Transverse colon (tissue), 4 donors: ENCODE measurements at places on chromosomes 7 and 10.

DNA sequence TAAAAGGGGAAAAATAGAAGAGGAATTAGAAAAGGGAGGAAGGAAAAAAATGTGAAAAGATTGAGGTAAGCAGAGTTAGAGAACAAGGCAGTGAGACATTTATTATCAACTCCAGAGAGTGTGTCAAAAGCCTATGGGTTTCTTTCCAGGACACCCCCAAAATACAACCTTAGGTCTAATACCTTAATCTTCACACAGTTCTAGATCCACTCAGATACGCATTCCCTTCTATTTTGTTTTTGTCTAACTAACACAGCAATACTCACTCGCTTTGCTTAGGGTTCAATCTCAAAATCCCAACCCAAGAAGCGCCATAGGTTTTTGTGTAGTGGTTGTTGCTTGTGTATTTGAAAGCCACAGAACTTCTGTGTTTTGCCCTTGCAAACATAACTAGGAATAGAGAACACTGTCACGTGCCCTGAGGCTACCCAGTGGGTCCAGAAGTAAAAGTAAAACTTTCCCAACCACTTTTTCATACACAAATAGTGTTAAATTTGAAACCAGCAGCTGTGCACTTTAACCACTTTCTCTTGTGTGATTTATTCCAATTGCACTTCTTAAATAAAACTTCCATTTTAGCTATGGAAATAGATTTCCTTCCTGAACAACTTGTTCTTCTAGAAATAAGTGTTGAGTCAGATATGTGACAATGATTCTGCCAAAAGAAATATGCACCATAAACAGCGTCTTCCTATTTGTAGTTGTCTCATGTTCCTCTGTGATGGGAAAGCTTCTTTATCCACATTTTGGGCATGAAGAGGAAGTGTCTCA, 414.7 kb upstream of the GHITM start:
- H3K27ac ChIP-seq, result no peak overlapping the region
- no peaks in the 10 kb centered on the region for H3K36me3 ChIP-seq
- H3K4me1 ChIP-seq, result no peaks in the 10 kb centered on the region
- DNase-seq, result no peak

GRCh38 chr7:129456421-129456820, 22.2 kb downstream of the STRIP2 start:
- no peaks in the 10 kb centered on the region for H3K36me3 ChIP-seq
- no peak overlapping the region for H3K4me3 ChIP-seq
- DNase-seq, result no peak
- H3K27me3 ChIP-seq, result no peaks in the 10 kb centered on the region
- H3K4me1 ChIP-seq, result no peaks in the 10 kb centered on the region

DNA sequence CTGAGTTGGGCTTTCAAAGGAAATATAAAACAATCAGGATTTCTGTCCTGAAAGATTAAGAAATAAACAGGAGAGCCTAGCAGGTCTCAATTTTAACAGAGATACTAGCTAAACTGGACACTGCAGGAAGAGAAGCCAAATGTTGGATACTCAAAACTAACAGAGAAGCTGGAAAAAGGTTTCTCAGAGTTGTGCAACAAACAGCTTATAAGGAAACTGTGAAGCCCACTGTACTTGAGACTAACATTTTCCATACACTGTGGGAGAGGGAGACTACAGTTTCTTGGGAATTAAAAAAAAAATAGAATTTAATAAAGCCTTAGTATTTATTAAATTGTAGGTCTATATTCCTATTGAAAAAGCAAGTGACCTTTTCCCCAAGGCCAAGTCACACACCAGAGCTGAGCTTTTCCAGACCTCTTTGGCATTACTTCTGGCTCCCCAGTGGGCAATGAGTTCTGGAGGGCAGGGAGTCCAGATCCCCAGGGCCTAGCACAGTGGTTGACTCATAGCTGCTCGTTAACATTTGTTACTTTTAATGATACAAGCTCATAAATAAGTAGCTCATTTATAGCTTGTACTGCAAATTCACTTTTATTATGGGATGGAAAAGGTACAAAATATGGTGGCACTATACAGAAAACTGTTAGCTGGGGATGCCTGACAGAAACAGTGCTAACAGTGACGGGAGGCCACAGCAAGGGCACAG, 68.3 kb downstream of the MINDY3 start:
- H3K27me3 ChIP-seq, result no peaks in the 10 kb centered on the region
- no peaks in the 10 kb centered on the region for H3K36me3 ChIP-seq
- H3K4me3 ChIP-seq, result no peak overlapping the region
- peaks cover 5% of the 10 kb centered on the region for H3K4me1 ChIP-seq

DNA sequence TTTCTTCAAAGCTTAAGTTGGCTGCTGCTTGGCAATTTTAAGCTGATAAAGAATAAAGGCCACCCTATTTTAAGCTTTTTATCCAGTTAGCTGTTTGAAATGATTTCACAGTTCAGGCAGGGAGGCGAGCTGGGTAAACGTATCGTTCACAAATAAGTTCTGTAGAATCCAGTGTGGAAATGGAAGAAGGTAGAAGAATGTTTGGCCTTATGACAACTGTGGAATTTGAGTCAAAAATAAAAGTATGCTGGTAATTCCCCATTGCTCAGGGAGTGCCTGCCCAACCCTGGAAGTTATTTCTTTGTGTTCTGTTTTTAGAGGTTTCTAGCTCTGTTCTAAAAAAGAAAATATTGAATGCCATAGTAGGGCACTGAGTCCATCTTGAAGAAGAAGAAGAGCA, 113.1 kb downstream of the ARL4A start:
- H3K4me1 ChIP-seq, result peaks cover 27% of the 10 kb centered on the region
- H3K36me3 ChIP-seq, result no peaks in the 10 kb centered on the region
- no peaks in the 10 kb centered on the region for H3K27me3 ChIP-seq
- no peak overlapping the region for H3K4me3 ChIP-seq
- no peak for DNase-seq

- peaks cover 10% of the 10 kb centered on the region for H3K4me1 ChIP-seq
- no peak overlapping the region for H3K27ac ChIP-seq
- no peaks in the 10 kb centered on the region for H3K27me3 ChIP-seq
- peak; percentile 23 for DNase-seq
- H3K36me3 ChIP-seq, result no peaks in the 10 kb centered on the region
These were observed 134.6 kb downstream of the FAM204A start for GRCh38 chr10:118207470-118208007.

DNA sequence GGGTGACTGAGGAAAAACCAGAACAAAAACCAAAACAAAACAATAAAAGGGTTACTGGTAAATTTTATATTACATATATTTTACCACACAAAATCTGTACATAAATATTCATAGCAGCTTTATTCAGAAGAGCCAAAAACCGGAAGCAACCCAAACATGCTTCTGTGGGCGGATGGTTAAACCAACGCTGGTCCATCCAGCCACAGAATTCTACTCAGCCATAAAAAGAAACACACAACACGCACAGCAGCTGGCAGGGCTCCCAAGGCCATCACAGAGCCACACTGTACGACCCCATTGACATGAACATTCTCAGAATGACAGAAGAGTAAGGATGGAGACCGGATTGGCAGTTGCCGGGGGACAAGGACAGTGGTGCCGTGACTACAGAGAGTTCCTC, 83.6 kb downstream of the PROSER2 start:
- no peaks in the 10 kb centered on the region for H3K36me3 ChIP-seq
- H3K27me3 ChIP-seq, result no peaks in the 10 kb centered on the region
- DNase-seq, result no peak
- H3K27ac ChIP-seq, result no peak overlapping the region
- H3K4me3 ChIP-seq, result no peak overlapping the region
